ENCODE measurements at places on chromosomes 3 and 15.

DNA sequence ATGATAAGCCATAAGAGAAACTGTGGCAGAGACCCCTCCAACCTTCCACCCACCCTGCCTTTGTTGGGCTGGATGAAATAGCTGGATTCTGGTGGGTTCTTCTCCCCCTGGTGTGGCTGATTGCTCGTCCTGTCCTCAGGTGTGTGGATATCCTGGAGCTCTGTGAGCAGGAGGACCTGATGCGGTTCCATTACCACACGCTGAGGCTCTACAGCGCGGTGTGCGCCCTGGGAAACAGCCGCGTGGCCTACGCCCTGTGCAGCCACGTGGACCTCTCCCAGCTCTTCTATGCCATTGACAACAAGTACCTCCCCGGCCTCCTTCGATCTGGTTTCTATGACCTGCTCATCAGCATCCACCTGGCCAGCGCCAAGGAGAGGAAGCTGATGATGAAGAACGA lies 306.3 kb upstream of the CHRM5 start:
- DNase-seq: no peak

DNA sequence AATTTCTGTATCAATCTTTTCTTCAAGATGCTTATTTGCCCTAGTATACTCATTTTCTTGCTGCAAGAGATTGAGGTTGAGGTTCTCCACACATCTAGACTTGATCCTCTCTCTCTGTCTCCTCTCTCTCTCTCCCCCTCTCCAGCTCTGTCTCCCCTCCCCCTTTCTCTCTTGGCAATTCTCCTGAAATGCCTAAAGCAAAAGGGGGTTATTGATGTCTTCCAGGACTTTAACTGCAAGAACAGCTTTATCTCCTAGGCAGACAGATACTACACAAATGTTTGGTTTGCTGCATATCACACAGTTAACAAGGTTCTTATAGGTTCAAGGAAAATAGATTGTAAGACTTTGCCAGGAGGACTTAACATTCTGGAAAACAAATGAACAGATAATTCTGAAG lies 52.1 kb downstream of the TMEM212 start:
- DNase-seq: no peak

DNA sequence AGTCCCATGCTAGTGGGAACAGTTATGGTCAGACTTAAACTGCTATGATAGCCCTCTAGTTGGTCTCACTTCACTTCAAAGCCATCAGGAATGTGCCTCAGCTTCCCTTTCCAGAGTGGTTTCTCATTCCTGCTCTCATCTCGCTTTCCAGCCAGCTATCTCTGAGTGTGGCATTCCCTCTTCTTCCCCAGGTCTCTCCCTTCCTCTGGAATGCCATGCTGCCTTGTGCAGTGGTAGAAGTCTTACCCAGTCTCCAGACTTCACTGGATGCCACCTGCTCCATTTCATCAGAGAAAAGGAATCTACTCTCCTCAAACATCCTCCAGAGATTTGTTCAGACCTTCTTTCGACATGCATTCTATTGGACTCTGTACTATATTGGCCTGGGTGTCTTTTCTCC lies 83.0 kb downstream of the AGBL1 start:
- no peak for DNase-seq

DNA sequence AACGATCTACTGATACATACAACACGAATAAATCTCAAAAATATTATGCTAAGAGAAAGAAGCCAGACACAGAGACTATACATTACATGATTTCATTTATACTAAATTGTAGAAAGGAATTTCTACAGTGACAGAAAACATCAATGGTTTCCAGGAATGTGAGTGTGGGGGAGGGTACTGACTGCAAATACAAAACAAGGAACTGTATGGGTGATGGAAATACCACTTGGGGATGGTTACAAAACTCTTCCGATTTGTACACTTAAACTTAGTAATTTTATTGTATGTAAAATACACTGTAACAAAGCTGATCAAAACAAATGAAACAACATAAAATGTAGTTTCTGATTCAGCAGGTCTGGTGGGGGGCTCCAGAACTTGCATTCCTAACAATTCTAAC lies 45.8 kb upstream of the IP6K2 start:
- no peak for DNase-seq

DNA sequence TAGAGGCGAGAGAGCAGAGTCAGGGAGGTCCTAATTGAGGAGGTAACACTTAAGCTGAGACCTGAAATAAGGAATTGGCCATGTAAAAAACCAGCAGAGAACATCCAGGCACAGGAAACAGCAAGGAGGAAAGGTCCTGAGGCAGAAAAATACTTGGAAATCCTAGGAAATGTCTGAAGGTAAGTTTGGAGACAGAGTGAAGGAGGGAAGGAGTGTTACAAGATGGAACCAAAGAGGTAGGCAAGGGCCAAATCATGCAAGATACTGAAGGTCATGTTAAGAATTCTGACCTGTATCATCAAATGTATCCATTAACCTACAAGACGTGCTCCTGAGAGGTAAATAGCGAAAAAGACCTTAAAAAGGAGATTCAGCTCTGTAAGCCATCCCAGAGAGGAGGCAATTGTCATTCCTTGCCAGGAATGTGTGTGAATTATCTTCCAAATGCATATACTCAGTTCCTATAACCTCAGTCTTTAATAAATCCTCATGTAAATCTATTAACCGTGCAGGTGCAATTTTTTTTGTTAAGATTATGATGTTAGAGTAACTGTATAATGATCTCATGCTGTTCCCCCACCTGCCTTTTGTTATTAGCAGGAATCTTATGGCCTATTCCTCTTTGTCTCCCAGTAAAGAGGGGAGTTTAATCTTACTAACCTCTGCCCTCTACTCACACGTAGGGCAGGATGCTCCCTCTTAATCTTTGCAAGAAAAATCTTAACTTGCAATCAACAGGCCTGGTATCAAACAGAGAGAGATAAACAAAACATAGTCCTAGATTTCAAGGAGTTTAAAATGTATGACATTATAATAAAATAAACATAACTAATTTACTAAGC lies 166.9 kb downstream of the ULK4 start:
- DNase-seq: no peak

DNA sequence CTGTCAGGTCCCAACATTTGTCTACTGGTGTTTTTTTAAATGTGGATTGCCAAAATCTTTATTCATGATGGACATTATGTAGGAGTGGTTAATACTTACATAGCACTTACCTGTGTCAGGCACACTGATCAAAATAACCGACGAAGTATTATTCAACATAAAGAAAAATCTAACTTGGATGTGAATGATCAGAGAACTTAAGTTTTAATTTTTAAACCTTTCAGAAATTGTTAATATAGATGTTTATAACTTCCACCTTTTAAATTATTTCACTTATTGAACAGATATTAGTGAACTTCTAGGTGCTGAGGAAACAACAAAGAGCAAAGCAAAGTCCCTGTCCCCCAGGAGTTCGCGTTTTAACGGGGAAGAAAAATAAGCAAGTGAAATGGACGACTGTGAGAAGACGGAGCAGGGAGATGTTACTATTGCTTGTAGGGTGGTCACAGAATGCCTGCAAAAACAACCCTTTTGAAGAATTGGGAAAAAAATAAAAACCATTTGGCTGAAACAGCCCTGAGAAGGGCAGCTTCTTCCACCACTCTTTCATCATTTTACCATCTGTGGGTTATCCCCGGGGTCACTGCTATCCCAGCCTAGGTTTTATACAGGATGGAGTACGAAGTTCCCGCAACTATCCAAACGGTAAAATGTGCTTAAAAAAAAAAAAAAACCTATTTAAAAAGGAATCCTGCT lies 915 bp upstream of the APH1B start:
- no peak for DNase-seq

DNA sequence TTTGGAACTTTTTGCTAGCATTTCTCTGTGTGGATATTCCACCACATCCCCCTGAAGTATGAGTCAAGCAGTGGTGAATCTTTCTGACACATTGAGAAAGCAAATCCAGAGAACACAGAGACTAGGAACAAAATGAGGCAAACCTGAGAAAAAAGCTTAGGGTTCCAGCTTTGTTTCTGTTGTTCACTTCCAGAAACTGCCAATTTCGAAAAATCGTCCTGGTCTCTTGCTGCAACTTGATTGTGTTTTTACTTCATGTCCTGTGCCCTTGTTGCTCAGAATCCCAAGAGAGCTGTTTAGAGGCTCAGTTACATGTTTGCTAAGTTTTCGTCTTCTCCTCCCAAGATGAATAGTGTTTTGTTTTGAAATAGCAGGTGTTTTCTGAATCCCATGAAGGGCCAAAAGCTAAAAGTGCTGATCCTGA lies 13.7 kb downstream of the MAP2K1 start:
- DNase-seq: no peak

DNA sequence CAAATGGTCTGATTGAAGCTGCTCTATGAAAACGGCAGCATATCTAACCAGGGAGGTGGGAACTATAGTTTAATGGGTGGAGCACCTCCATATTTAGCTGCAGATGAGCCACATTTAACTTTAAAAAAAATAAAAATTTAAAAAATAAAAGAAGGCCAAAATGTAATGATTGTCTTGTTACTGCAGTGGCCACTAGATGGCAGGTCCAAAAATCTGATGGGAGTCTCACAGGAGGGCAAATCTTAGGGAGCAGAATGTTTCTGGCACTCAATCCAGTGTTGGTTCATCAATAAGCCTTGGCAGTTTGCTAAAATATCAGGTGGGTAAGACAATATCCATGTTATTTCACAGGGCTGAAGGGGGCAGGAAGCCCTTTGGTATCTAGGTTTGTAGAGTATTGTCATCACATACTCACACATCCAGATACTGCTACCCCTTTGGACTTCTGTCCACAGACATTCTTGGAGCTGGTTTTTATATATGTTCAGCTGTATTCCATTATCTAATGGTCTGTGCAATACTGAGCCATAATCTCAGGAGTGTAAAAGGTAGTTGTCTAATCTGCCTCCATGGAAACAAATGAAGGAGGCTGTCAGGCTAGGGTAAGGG lies 233.3 kb downstream of the TIGIT start:
- no peak for DNase-seq

GRCh38 chr3:87076946-87077345 lies 86.0 kb upstream of the VGLL3 start:
- no peak for DNase-seq

DNA sequence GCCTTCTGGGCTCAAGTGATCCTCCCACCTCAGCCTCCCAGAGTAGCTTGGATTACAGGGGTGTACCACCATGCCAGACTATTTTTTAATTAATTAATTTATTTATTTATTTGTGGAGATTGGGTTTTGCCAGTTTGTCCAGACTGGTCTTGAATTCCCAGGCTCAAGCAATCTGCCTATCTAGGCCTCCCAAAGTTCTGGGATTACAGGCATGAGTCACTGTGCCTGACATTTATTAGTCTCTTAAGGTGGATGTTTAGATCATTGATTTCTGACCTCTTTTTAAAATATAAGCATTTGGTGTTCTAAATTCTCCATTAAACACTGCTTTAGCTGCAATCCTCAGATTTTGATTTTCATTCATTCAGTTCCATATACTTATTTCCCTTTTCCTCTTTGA lies 15.6 kb downstream of the FBXW12 start:
- DNase-seq: no peak

GRCh38 chr3:146589899-146590508 lies 15.1 kb downstream of the PLSCR5 start:
- DNase-seq: peak; percentile 42

GRCh38 chr3:177802151-177802900 lies 605.0 kb upstream of the TBL1XR1 start:
- no peak for DNase-seq

- peak; percentile 65 for DNase-seq
These were observed 78.7 kb downstream of the ATP1B3 start for GRCh38 chr3:141955175-141955574.

GRCh38 chr3:39819899-39820298 lies 10.5 kb downstream of the MYRIP start:
- DNase-seq: peak; percentile 16

GRCh38 chr3:37862219-37862902 lies 681 bp downstream of the CTDSPL start:
- DNase-seq: peak; percentile 68

GRCh38 chr15:88828791-88829190 lies 25.6 kb downstream of the ACAN start:
- DNase-seq: no peak

GRCh38 chr3:46719735-46720271 lies 2.1 kb upstream of the PRSS50 start:
- DNase-seq: no peak

GRCh38 chr3:70421506-70421905 lies 109.1 kb upstream of the MDFIC2 start:
- no peak for DNase-seq

DNA sequence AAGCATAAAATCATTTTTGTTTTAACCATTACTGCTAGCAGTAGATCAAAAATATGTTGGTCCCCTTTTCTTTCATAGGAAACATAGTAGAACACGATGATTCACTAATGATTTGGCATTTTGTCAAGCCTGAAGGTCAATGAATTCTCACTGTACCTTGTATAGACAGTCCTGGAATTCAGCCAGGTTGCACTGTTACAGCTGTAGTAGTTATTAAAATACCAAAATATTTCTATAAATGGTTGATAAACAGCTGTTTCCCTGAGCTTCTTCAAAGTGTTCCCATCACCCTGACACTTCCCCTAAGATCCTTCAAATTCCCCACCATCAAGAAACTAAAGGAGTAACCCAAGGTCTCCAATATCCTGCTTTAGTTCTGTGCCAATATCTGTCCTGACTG lies 200.9 kb downstream of the ATP8B4 start:
- no peak for DNase-seq

DNA sequence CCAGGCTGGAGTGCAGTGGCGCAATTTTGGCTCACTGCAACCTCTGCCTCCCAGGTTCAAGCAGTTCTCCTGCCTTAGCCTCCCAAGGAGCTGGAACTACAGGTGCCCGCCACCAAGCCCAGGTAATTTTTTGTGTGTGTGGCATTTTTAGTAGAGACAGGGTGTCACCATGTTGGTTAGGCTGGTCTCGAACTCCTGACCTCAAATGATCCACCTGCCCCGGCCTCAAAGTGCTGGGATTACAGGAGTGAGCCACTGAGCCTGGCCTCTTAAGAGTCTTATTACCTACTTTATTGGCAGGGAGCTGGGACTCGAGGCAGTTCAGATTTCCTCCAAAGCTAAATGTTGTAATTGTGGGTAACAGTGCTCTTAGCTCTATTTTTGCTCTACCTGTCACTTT lies 16.4 kb downstream of the PXYLP1 start:
- DNase-seq: no peak

DNA sequence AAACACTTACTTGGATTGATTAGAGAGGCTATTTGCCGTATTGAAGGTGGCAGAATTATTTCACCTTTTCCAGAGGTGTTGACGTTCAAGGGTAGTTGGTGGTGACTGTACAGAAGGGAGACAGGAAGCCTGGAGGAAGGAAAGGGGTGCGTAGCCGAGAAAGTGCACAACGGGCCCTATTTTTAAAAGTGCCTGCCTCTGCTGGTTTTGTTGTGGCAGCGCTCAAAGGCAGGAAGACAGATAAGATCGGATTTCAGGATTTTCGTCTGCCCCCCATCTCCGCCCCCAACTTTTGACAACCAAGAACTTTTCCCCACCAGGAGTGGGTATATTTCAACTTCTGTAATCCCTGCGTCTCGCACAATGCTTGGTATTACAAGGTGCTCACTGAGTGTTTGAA lies 38.5 kb downstream of the SMAD3 start:
- DNase-seq: no peak

- DNase-seq: peak; percentile 48
These were observed 608.2 kb upstream of the CCDC54 start for GRCh38 chr3:106768941-106769480.

GRCh38 chr3:98744283-98744682 lies 18.9 kb upstream of the ST3GAL6 start:
- no peak for DNase-seq

GRCh38 chr15:95713324-95713723 lies 617.2 kb upstream of the NR2F2 start:
- no peak for DNase-seq

- no peak for DNase-seq
These were observed 8.0 kb upstream of the SLC22A13 start for GRCh38 chr3:38257583-38257982.

GRCh38 chr15:34610354-34610753 lies 26.9 kb upstream of the GOLGA8B start:
- DNase-seq: no peak

Data from kidney (tissue), 22 donors.